ENCODE measurements at places on chromosomes 2 and 18.
A peak's percentile ranks its signal among the peaks of the same experiment; 100 is the strongest.

- no peak for DNase-seq
Measured at GRCh38 chr2:233974530-233975071, 57.4 kb downstream of the TRPM8 start.

GRCh38 chr2:126175222-126175621 is 480.7 kb upstream of the GYPC start:
- DNase-seq = no peak

- no peak for DNase-seq
Measured at GRCh38 chr2:237689336-237690131, 62.1 kb downstream of the LRRFIP1 start.

- no peak for DNase-seq
Measured at GRCh38 chr2:38565333-38565732, 37.4 kb downstream of the HNRNPLL start.

DNA sequence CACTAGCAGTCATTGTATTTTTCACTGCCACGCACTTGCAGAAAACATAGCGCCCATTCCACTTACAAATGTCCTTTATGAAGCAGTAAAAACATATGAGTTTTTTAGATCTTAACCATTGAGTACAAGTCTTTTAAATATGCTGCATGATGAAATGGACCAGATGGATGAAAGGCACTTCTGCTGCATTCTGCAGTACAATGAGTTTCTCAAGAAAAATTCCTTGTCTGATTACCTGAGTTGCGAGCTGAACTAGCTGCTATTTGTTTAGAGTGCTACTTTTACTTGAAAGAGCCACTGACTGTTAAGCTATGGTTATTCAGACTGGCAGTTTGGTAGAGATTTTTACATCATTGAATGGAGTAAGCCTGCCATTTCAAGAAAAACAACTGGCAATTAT is 825.5 kb upstream of the ACVR2A start:
- no peak for DNase-seq

- no peak for DNase-seq
Measured at GRCh38 chr18:32243358-32243757, 53.5 kb downstream of the MEP1B start.

DNA sequence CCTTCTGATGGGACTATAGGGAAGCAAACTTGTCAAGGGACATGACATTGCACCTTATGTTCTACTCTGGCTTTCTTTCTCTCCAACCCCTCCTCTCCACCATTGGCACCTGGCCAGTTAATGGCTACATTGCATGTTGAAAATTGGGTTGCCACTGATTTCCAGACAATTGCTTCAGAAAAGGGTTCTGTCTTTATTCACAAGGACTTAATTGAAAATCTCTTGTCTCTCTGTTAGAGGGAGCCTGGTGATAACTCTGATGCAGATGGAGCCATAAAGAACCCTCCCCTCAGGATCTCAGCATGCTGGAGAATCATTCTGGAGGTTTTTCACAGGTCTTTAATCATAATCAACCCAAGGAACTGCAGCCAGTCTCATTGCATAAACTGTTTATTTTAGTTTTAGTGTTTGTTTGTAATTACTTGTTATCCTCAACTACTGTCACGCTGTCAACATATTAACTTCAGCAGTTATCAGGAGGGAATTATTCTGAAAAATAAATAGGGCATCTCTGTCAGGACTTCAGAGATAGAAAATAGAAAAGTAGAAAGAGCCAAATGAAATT is 316.8 kb downstream of the RIT2 start:
- no peak for DNase-seq

GRCh38 chr2:209331291-209331844 is 92.5 kb upstream of the MAP2 start:
- peak; percentile 49 for DNase-seq

- peak; percentile 41 for DNase-seq
Measured at GRCh38 chr2:47499621-47500309, 96.8 kb downstream of the MSH2 start.

- no peak for DNase-seq
Measured at GRCh38 chr2:170341684-170342623, 164.0 kb downstream of the MYO3B start.

DNA sequence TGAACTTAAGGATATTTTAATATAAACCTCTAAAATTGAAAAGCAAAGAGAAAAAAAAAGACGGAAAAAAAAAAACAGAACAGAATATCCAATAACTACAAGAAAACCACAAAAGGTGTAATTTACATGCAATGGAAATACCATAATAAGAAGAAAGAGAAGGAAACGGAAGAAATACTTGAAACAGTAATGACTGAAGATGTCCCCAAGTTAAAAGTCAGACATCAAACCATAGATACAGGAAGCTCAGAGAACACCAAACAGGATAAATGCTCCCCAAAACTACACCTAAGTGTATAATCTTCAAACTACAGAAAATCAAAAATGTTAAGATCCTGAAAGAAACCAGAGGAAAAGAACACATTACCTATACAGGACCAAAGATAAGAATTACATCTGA is 39.2 kb downstream of the FBXO15 start:
- DNase-seq = no peak

GRCh38 chr2:203648273-203648672 is 58.2 kb upstream of the CD28 start:
- DNase-seq = no peak

DNA sequence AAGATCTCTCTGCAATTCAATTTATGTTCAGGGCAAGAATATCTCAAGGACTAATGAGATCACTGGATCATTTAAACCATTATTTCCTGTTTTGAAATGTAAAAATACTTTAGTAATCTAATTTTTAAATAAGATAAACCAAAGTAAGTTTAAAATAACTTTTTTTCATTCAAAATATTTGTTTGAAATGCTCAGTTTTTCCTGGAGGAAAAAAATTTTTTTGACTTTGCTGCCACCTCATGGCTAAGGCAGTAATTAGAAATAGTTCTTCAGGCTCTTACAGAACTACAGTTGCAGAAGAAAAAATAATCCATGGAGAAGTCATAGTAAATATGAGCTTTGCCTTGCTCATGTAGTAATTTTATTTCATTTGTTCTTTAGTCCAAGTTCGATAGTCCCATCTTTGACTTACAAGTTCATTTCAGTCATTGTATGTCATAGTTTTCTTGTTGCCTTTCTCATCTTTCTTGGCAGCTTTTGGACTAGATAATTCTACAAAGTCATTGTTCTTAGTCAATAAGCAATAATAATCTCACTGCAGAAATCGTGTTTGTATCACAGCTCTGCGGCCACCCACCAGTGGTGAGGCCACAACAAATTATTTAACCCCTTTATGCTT is 127.4 kb downstream of the DPP4 start:
- DNase-seq = peak; percentile 68

- peak; percentile 57 for DNase-seq
Measured at GRCh38 chr2:208320686-208321085, 54.6 kb downstream of the PIKFYVE start.

GRCh38 chr2:206533977-206534376 is 90.6 kb downstream of the ADAM23 start:
- no peak for DNase-seq

DNA sequence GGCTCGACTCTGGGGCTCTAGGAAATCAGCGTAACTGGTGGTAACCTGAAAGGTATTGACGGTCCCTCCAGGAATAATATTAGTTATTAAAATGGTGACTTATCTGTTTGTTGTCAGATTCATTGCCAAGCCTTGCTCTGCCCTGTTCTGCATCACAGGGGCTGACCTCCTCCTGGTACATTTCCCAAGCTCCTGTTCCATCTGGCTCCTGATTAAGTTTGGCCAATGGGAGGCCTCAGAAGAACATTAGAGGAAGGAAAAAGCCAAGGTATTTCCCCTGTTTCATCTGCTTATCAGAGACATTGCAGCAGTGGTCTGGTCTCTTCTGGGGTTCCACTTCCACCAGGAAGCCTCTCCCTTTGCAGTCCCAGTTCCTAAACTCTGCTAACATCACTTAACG is 527.0 kb downstream of the TNS1 start:
- no peak for DNase-seq

DNA sequence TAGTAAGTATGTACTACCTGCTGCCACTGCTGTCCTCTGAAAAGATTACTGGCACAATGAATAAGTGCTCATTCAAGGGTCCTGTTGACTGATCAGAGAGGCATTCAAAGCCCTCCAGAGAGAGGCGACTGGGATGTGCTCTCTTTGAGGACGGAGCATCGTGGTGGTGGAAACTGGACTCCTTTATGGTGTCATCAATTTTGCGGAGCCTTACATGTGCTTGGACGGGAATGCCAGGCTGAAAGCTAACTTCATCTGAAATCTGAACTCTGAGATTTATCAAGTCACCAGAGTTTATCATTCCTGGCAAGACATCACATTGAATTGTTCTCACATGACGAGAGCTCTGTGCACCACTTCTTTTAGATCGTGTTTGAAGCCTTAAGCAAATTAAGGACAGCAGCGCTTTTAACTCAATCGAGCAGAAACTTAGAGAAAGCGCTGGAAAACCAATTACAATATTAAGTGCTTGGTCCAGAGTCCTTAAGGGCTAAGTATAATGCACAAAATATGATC is 138.3 kb downstream of the NCK2 start:
- DNase-seq = no peak

DNA sequence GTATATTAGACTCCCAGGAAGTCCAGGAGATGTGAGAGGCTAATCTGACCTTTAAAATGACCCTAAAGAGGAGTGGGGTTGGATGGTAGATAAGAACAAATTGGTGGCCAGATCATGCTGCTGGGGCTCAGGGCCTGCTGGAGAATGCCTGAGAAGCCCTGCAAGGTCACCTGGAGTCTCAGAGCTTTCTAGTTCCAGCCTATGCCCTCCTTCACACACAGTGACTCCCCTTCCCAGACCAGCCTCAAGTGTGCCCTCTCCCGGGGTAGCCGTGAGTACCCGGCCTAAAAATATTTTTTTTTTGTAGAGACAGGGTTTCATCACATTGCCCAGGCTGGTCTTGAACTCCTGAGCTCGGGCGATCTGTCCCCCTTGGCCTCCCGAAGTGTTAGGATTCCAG is 44.2 kb upstream of the FZD5 start:
- no peak for DNase-seq

DNA sequence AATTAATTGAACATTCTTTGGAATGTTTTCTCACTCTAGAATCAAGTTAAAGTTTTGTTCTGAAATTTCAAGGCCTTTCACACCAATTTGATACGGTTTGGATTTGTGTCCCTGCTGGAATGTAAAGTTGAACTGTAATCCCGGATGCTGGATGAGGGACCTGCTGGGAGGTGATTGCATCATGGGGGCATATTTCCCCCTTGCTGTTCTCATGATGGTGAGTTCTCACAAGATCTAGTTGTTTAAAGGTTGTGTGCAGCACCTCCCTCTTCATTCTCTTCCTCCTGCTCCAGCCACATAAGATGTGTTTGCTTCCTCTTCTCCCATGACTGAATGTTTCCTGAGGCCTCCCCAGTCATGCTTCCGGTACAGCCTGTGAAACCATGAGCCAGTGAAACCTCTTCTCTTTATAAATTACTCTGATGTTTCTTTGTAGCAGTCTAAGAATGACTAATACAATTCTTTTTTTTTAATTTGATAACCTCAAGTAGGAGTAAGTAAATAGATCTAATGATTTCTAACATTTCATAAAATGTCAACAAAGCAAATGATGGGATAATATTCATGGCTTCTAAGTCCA is 144.2 kb upstream of the CDH7 start:
- no peak for DNase-seq

DNA sequence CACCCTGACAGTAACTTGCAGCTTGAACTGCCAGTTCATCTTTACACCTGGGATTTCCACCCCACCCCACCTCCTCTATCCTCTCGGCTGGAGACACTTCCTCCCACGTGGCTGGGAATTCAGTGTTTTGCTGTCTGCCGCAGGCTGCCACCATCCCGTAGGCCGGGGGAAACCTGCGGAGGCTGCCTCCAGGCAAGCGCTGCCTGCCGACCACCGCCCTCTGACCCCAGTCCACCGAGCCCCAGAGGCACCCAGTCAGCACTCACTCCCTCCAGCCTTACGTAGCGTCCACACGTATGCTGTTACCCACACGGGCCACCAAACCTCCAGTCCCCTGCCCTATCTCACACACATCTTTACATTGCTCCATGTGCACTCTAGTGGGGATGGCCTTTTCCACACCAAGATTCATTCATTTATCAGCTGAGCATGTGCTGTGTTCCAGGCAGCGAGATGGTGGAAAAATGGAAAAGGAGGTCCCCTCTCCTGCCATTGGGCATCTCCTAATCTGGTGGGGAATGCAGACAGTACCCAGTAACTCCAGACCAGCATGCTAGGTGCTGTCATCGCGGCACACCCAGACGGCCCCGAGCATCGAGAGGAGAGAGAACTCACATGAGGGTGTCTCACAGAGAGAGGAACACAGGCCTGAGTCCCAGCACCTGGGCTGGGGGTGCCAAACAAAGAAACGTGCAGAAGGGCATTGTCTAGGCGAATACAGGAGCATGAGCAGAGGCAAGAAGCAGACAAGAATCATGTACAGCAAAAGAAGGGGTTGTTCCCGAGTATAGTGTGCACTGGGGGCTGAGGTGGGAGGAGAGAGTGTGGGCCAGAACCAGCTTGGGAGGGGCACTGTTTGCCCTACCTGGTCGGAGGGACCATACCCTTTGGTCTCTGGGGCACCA is 166.9 kb downstream of the SMAD7 start:
- DNase-seq = no peak

- no peak for DNase-seq
Measured at GRCh38 chr2:170501421-170502043, 213.6 kb upstream of the SP5 start.

GRCh38 chr2:1676913-1677820 is 67.1 kb downstream of the PXDN start:
- DNase-seq = no peak

DNA sequence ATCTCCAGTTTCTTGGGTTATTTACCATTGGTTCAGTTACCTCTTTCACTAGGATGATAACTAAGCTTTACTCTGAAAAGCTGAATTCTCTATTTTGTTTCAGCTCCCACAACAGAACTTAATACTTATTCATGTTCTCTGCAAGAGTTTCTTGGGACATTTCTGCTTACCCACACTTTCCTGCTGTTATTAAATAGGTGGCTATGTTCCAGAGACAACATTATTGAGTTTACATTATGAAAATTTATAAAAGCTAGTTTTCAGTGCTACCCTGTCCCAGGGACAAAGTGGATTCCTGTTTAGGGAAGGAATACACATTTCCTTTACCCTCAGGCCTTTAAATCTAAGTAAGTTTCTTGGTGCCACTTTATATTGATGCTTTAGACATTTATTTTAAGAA is 7.0 kb upstream of the GPD2 start:
- no peak for DNase-seq

GRCh38 chr2:234686088-234686890 is 189.4 kb upstream of the ARL4C start:
- DNase-seq = no peak

GRCh38 chr18:9016633-9017166 is 85.8 kb upstream of the NDUFV2 start:
- DNase-seq = no peak

All from NAMALWA (cell line).